ENCODE measurements at places on chromosomes 3 and 15. TPM values are rescaled to one million over a fixed set of nuclear protein-coding genes. Genes with fewer than 3 reads are reported as not detected.

The GRK7 gene
- total RNA-seq: not detected

The NPAP1 gene
- not detected for total RNA-seq

The MCTP2 gene
- total RNA-seq: not detected

The AGBL1 gene
- not detected for total RNA-seq

The FBXO40 gene
- not detected for total RNA-seq

The IQCH gene
- total RNA-seq: 3.0 TPM

The AHSG gene
- total RNA-seq: not detected

The LDHAL6B gene
- not detected for total RNA-seq

The CLRN1 gene
- total RNA-seq: not detected

The TPRA1 gene
- 51.1 TPM for total RNA-seq

The NMNAT3 gene
- 1.2 TPM for total RNA-seq

The SLC41A3 gene
- total RNA-seq: 22.6 TPM

The SERINC4 gene
- 0.12 TPM for total RNA-seq

The EPHB1 gene
- total RNA-seq: not detected

The PPARG gene
- total RNA-seq: 40.6 TPM

The NR2E3 gene
- total RNA-seq: 0.18 TPM

The IL17RB gene
- 0.83 TPM for total RNA-seq

The CX3CR1 gene
- 0.09 TPM for total RNA-seq

The GNAT1 gene
- 0.09 TPM for total RNA-seq

The DLL4 gene
- 0.51 TPM for total RNA-seq

The TTLL3 gene
- total RNA-seq: 6.4 TPM

The MESP1 gene
- 7.2 TPM for total RNA-seq

The RBP2 gene
- not detected for total RNA-seq

The FANCD2OS gene
- total RNA-seq: not detected

The RETNLB gene
- total RNA-seq: not detected

The NEK11 gene
- 4.2 TPM for total RNA-seq

The FAM3D gene
- not detected for total RNA-seq

The RFT1 gene
- 27.8 TPM for total RNA-seq

Data from A549 treated with DMSO at 1 μM for 4 hours (cell line).